ENCODE measurements at places on chromosomes 7 and 10.

- no peak for DNase-seq
These were observed 383.6 kb upstream of the TPK1 start for GRCh38 chr7:145219461-145219860.

DNA sequence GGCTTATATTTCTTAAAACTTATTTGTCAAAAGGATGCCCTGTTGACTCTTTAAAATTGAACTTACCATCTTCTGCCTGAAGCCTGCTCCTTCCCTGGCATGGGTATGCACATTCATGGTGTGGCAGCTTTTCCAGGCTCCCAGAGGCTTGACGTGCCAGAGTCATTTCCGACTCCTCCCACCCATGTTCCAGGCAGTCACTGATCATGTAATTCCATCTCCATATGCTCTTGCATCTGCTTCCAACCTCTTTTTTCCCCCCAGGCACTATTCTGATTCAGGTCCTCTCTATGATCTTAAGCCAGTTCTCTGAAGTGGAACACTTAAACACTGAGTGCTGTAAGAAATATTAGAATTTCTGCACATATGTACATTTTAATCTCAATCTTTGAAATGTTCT lies 82.2 kb downstream of the CFAP58 start:
- no peak for DNase-seq

GRCh38 chr10:65950075-65950474 lies 975.8 kb upstream of the LRRTM3 start:
- DNase-seq, result no peak

DNA sequence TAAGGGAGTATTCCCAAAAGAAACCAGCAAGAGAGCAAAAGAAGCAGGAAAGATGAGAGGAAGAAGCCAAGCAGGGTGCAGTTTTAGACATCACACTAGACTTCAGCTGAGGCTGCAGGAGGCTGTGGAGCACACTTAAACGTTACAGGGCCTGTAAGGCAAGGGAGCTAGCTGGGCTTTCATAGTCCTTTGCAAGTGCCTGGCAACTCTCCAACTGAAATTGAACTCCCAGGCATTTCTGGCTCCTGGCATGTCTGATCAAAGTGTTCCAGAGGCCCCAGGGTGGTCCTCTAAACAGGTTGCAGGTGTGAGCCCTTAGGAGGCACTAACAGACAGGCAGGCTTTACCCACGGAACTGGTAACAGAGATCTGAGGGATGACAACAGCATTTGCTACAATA lies 750.2 kb downstream of the XPNPEP1 start:
- DNase-seq, result no peak

- DNase-seq, result no peak
These were observed 93.8 kb upstream of the FAM13C start for GRCh38 chr10:59456199-59456598.

Data from stimulated activated CD8-positive, alpha-beta memory T cell treated with anti-CD3 and anti-CD28 coated beads, Interleukin-2, amount 100 ng/mL, for 1 hour (primary cell).